Activated CD8-positive, alpha-beta memory T cell treated with anti-CD3 and anti-CD28 coated beads for 1 hour (primary cell): ENCODE measurements at places on chromosomes 16 and 17.

GRCh38 chr16:69904495-69905170, 46.5 kb upstream of the CLEC18A start:
- no peak for DNase-seq

- DNase-seq = no peak
These were observed 97.1 kb upstream of the HS3ST3A1 start for GRCh38 chr17:13698832-13699231.

DNA sequence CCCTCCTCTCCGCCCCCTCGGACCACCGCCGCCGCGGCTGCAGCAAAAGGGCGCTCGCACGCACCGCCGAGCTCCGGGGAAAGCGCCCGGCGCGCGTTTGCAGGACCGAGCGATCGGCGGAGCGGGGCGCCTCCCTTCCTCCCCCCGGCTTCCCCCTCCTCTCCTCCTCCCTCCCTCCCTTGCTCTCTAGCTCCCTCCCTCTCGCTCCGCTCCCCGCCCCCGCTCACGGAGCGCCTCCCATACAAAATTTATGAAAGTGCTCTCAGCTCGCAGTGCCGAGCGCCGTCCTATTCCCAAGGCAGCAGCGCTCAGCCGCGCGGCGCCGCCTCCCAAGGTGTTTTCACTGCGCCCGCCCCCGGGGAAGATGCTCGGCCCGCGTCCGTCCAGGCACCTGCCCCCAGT, at the start of gene RTN4RL1:
Gene RTN4RL1, minus strand, starts transcription at position 115 of the 402 bp plus-strand sequence. CDS start 469 bp downstream, outside the sequence.
- DNase-seq = peak; percentile 23

- DNase-seq = no peak
These were observed 63.5 kb upstream of the GPR139 start for GRCh38 chr16:20137194-20137593.

GRCh38 chr17:66843627-66844026, 8.7 kb downstream of the CACNG5 start:
- no peak for DNase-seq

DNA sequence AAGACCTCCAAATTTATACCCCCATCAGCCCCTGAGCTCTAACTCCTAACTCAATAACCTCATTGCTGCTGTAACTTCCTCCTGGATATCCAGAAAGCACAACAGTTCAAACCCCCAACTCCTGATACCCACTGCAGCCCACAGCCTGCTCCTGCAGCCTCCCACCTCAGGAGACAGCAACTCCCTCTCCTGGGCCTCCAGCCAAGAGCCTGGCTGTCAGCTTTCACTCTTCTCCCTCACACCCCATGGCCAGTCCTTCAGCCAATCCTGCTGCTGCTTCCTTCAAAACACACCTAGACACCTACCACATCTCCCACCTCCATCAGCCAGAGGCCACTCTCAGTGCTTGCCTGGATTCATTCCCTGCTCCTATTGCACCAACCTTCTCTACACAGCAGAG, 5.4 kb downstream of the GINS2 start:
- DNase-seq = no peak

DNA sequence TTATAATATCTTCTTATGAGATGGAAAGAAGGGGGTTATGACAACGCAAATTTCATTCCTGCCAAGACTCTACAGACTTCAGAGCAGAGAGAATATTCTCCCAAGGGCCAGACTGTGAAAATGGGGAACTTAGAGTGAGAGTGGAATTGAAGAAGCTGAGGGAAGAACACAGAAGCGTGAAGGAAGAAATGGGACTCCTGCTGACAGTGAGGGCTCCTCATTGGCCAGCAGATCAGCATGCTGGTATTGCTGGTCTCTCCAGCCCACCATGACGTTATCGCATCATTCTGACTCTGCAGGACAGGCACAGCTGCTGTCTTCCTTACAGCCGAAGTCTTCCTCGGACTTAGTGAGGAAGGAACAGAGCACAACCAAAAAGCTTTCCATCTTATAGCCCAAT, 24.3 kb downstream of the CCL4 start:
- DNase-seq = no peak

- no peak for DNase-seq
These were observed 75.7 kb downstream of the TANC2 start for GRCh38 chr17:63041722-63042121.

GRCh38 chr16:7861891-7862582, 529.4 kb downstream of the RBFOX1 start:
- DNase-seq = no peak

GRCh38 chr16:66007717-66008116, 358.8 kb upstream of the CDH5 start:
- no peak for DNase-seq

DNA sequence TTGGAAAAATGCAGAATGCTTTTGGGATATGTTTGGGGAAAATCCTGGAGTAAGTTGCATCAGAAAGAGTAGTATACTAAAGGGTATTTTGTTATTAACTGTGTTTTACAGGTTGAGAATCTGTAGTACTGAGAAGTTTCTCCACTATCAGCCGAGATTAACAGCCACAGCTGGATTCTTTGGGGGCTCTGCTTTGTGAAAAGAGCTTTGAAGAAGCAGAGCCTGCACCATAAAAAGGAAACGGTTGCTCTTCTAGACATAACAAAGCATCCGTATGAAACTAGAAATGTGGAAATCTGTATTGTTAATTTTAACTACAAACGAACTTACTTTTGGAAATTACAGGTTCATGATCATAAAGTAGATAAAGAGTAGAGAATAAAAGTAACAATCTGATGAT, 5.3 kb downstream of the NLK start:
- no peak for DNase-seq

- no peak for DNase-seq
These were observed 113.3 kb downstream of the VPS53 start for GRCh38 chr17:601244-601925.

- DNase-seq = no peak
These were observed 24.9 kb downstream of the TEKT5 start for GRCh38 chr16:10669791-10670190.

- no peak for DNase-seq
These were observed 6.4 kb upstream of the MILR1 start for GRCh38 chr17:64442541-64442971.

GRCh38 chr16:84567286-84567962, 50.5 kb downstream of the COTL1 start:
- no peak for DNase-seq

DNA sequence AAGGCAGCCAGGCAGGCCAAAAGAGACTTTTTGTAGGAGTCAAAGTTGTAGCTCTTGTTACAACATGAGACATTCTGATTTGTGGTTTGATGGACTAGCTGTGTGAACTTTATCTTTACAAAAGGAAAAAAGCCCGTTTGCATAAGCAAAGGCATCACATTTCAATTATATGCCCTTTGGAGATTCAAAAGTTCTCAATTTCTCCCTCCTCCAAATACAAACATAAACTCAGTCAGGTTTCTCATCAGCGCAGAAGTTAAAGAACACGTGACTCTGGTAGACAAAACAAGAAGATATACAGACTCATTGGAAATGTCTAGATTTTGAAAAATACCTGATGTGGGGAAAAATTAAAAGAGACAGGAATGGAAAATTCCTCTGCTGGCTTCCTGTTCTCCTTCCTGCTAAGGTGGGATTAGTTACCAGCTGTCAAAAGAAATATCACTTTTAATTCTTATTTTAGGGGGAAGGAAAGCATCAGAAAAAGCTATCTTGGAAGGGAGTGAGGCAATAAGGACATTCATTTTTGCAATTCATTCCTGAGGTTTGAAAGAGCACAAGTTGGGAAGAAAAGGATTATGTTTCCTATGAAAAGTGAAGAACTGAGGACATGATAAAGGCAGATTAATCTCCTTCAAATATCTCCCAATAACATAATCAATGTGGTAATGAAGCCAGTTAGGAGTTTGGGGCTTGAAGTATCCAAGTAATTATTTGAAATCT, 4.6 kb upstream of the KCNJ16 start:
- no peak for DNase-seq

DNA sequence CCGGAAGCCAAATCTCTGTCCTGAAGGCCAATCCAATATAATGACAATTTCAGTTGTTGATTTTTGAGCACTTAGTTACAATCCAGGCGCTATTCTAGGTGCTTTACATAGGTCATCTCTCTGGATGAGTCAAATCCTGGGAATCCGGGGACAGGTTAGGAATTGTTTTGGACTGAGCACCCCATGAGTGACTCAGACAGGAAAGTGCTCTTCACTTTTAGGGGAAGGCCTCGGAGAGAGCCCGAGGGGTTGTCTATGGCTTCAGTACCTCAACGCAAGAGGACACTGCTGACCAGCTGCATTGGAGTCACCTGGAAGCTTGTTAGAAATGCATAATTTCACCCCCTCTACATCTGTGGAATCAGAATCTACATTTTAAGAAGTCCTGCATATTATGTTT, 108.8 kb downstream of the IRX5 start:
- DNase-seq = no peak

GRCh38 chr17:79530361-79531105, 80.3 kb downstream of the RBFOX3 start:
- DNase-seq = no peak

GRCh38 chr16:82567175-82567574, 59.6 kb upstream of the CDH13 start:
- DNase-seq = no peak

- DNase-seq = no peak
These were observed 45.7 kb downstream of the PGS1 start for GRCh38 chr17:78423961-78424675.

DNA sequence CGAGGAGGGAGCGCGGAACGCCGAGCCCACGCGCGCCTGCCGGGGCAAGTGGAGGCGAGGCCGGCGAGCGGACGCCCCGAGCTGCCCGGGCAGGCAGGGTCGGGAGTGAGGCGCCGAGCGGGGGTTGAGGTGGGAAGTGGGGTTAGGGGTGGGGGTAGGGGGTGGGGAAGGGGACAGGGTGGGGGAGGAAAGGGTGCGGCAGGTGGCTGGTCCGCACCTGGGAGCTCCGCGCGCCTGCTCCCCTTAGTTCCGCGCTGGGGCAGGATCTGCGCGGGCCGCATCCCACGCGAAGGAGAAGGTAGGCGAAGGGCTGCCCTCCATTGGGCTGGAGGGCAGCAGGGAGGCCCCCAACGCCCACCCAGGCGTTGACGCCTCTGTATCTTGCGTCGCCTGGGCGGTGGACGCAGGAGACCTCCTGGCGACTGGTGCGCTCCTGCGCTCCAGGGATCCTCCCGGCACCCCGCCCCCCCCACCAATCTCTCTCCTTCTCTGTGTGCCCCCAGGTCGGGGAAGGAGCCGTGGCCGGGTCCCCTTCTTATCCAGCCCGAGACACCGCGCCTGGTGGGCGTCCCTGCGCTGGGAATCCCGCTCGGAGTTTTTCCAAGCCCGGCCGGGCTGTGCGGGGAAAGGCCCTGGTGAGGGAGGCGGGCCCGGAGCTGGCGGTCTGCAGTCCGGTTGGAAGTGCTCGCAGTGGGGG, 51.3 kb upstream of the AMZ2 start:
- no peak for DNase-seq

DNA sequence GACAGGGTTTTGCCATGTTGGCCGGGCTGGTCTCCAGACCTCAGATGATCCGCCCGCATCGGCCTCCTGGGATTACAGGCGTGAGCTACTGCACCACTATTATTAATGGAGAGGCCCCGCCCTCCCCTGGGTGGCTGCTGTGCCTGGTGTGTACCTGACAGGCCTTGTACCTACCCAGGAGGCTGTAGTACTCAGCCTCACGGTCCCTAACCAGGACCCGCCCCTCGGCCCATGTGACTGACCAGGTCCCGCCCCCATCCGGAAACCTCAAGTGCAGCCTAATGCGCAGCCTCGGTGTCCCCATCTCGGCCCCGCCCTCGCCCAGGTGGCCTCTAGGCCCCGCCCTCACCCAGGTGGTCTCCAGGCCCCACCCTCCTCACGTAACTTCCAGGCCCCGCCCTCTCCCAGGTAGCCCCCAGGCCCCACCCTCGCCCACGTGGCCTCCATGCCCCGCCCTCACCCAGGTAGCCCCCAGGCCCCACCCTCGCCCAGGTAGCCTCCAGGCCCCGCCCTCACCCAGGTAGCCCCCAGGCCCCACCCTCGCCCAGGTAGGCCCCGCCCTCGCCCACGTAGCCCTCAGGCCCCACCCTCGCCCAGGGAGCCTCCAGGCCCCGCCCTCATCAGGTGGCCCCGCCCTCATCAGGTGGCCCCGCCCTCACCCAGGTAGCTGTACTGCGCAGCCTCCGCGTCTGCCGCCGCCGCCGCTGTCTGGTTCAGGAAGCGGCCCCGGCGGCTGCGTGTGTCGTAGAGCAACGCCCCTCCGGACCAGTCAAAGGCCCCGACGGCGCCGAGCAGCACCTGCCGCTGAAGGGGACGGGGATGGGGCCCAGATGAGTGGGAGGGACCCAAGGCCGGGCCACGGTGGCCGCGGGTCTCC, 31.0 kb downstream of the HASPIN start:
- DNase-seq = peak; percentile 62

GRCh38 chr16:82476786-82477185, 150.0 kb upstream of the CDH13 start:
- DNase-seq = no peak

DNA sequence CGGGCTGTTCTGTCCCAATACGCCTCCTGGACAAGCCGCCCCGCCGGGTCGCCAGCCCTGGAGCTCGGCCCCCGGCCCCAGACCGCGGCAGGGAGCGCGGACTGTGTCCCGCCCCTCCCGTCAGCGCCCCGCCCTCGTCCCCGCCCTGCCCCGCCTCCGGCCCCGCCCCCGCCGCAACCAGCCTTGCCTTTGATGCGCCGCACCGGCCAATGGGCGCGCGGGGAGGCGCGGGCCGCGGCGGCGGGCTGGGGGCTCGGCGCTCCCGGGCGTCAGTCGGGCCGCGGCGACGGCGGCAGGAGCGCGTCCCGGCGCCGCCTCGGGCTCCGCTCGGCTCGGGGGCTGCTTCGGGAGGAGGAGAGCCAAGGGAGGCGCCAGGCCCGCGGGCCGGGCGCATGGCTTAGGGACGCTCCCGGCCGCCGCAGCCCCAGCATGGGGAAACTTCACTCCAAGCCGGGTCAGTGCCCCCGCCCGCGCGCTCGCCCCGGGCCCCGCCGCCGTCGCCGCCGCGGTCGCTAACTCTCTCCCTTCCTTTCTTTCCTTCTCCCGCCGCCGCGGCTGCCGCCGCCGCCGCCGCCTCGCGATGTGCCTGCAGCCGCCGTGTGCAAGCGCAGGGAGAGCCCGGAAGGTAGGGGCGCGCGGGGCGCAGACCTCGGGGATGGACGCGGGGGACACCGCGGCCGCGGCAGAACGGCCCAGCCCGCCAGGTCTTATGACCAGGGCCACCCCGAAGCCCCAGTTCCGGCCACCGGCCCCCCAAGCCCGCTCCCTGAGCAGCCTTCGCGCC, at the start of gene NKD1:
Gene NKD1, plus strand, starts transcription at position 272 of the 784 bp plus-strand sequence. Its CDS starts 158 bp downstream, at position 430.
- peak; percentile 15 for DNase-seq

DNA sequence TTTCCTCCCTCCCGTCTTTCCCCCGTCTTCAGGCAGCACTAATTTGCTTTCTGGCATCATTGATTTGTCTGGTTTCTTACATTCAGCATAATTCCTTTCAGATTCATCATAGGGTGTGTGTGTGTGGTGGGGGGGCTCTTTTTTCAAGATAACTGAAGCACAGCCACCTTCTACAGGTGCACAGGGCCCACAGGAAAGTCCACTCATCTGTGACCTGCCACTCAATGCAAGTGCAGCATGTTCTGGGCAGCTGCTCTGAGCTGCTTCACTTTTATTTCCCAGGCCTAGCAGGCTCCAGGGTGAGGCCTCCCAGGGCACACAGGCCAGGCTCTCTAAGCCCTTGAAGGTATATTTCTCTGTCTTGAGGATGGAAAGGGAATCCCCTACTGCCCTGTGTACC, 35.2 kb upstream of the MYH10 start:
- no peak for DNase-seq

GRCh38 chr16:20114356-20114755, 40.7 kb upstream of the GPR139 start:
- no peak for DNase-seq

GRCh38 chr17:63419949-63420867, 25.9 kb downstream of the CYB561 start:
- no peak for DNase-seq
